ENCODE measurements at places on chromosomes 7 and 10.
A peak's percentile ranks its signal among the peaks of the same experiment; 100 is the strongest.

GRCh38 chr10:79003183-79004100 lies 65.3 kb upstream of the ZMIZ1 start:
- DNase-seq, result no peak

DNA sequence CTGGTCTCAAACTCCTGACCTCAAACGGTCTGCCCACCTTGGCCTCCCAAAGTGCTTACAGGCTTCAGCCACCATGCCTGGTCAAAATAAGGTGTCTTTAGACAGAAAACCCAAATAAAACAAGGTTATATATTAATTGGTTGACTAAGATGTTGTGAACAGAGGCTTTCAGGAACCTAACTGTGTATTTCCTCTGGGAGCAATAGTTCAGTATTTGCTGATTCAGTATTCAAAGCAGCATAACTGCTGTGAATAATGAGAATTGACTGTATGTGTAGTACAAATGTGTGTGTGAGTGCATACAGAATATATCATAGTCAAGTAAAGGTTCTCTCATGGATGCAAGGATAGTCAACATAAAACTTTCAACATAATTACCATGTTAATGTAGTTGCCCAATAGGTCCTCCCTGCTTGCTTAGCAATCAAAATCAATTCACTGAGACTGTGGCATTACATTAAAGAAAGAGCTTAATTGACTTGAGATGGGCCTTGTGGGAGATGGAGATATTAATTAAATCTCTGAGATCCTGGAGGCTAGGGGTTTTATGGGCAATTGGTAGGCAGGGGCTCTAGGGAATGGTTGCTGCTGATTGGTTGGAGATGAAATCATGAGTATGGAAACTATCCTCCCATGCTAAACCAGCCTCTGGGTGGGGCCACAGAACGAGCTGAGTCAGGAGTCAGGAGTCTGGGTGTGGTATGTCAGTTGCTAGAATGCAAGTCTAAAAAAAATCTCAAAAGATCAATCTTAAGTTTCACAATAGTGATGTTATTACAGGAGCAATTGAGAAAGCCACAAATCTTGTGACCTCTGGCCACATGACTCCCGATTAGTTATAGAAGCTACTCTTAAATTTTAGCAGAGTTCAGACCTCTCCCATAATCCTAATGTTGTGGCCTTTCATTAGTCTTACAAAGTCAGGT lies 162.7 kb downstream of the AKR1D1 start:
- no peak for DNase-seq

- DNase-seq, result no peak
These were observed 621.0 kb upstream of the IGFBP3 start for GRCh38 chr7:46542076-46542475.

DNA sequence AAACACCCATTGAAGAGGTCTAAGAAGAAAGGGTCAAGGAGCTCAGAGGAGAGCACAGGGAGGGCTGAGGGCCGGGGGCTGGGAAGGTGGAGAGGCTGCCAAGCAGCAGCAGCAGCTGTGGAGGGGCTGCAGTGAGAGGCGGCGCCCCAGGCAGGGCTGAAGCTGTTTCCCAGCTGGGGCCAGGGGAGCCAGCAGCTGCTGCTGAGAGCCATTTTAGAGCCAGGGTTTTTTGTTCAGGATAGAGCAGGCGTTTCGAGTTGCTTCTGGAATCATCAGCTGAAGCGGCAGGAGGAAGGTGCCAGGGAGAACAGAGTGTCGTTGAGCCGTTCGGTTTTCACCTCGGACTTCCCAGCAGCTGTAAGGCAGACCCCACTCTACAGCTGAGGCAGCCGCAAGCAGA lies 62.7 kb downstream of the LANCL2 start:
- DNase-seq, result no peak

- DNase-seq, result no peak
These were observed 61.2 kb downstream of the LRGUK start for GRCh38 chr7:134188311-134188710.

DNA sequence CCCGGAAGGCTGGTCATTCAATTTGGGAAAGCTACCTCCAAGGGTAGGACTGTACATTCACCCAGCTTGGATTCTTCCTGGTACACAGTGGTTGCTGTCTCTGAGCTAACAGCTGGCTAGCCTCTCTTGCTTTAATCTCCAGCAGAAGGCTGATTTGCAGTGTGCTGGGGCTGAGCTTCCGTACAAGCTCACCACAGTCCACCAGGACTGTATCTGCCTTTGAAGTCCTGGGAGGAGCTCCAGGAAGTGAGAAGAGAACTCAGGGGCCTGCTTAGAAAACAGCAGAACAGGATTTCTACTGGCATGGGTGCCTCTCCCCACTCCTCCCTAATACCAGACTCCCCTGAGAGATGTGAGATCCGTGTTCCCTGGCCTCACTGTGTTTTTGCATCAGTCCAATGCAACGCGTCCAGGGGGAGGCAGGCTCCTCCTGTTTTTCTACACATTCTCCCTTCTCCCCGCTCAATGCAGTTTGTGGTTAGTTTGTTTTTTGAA lies 6.6 kb downstream of the AFAP1L2 start:
- no peak for DNase-seq

GRCh38 chr7:29306319-29306991 lies 111.9 kb downstream of the CHN2 start:
- no peak for DNase-seq

DNA sequence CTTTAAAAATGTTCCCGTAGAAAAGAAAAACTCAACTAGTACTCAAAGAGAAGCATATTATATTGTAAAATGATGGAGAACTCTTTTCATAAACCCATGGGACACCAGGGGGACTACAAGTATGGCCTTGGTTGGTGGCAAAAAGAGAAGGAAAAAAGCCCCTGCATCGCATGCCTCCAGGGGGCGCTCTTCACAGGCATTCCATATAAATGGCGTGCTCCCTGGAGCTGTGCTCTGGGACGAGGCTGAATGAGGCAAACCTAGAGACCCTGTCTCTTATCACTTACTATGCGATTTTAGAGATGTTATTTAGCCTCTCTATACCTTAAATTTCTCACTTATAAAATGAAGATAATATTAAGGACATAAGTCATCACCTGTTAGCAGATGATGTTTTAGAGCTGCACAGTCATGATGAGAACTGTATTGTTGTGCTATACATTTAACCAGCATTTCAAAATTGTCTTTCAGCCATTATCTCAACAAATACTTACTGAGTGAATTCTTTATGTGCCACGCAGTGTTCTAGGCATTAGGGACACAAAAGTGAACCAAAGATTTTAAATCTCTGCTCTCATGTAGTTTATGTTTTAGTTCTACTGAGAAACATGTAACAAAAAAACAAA lies 105.8 kb downstream of the ARHGAP21 start:
- peak; percentile 57 for DNase-seq

DNA sequence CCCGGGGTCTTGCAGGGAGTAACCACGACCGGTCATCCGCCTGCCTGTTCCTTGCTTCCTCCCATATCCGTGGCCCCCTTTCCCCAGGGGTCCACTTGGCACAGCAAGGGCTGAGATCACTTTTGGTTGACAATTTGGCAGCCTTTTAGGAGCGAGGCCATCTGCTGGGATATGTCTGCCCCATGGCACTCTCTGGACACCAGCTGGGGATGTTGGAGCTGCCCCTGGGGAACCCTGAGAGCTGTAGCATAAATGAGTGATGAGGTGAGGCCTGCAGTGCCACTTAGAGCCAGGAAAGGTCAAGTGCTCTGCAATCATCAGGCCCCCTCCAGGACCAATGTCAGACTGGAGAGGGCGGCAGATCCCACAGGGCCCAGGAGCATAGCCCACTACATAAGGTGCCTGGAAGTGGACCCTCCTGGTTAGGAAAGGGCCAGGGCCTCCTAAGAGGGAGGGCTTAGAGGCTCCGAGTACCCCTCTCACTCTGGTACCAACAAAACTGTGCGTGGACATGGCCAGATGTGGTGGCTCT lies 92.1 kb downstream of the HIP1 start:
- no peak for DNase-seq

- DNase-seq, result no peak
These were observed at the start of gene PHKG1 for GRCh38 chr7:56092789-56093531. Gene PHKG1, minus strand, starts transcription at chr7:56092952. Its CDS starts 4,011 bp downstream, at chr7:56088941.

- no peak for DNase-seq
These were observed 515 bp downstream of the TBX20 start for GRCh38 chr7:35253460-35253709.

GRCh38 chr7:46775776-46776175 lies 806.1 kb downstream of the TNS3 start:
- no peak for DNase-seq

GRCh38 chr10:88045656-88046415 lies 182.4 kb downstream of the PTEN start:
- no peak for DNase-seq

DNA sequence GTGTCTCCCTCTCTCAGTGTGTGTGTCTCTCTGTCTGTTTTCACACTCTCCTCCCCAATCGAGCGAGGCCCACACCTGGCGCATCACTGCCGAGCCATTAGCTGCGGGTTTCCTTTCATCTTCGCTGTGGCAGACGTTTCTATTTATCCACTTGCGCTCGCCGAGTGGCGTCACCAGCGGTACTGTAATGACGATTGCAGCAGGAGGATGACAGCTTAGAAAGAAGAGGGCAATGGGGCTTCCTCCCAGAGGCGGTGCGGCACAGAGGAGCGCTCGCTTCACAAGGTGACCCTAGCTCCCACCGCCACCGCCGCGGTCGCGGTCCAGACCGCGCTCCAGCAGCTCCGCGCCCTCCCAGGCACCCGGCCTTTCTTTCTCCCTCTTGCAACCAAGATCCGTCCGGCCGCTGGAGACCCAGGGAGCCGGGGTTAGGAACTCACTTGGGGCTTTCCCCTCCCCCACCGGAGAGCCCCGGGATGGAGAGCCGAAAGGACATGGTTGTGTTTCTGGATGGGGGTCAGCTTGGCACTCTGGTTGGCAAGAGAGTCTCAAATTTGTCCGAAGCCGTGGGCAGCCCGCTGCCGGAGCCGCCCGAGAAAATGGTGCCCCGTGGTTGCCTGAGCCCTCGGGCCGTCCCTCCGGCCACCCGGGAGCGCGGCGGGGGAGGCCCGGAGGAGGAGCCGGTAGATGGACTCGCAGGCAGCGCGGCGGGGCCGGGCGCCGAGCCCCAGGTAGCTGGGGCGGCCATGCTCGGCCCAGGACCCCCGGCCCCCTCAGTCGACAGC lies at the start of gene EVX1:
Gene EVX1 (plus strand): TSS at position 248 of the 785 bp plus-strand sequence. CDS start 229 bp downstream, at position 477.
- DNase-seq, result peak; percentile 38

DNA sequence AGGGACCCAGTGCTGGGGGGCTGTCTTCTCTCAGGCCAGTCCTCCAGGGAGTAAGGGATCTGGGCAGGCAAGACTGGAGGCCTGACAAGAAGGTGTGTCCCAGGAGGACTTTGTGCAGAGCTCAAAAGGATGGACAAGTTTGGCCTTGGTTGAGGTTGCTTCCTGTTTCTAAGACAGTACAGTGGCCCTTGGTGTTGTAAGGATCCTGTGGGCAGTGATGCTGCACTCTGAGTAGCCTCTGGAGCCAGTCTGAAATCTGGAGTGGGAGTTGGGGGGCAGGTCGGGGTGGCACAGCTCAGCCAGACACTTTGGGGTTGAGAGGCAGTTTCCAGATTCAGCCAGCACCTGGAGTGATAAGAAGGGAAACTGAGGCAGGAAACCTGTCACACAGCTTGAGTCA lies 139.2 kb upstream of the ZMIZ1 start:
- DNase-seq, result no peak

- no peak for DNase-seq
These were observed 215.3 kb downstream of the KIF20B start for GRCh38 chr10:89916468-89917215.

GRCh38 chr10:34666008-34666704 lies 148.9 kb downstream of the PARD3 start:
- DNase-seq, result no peak

DNA sequence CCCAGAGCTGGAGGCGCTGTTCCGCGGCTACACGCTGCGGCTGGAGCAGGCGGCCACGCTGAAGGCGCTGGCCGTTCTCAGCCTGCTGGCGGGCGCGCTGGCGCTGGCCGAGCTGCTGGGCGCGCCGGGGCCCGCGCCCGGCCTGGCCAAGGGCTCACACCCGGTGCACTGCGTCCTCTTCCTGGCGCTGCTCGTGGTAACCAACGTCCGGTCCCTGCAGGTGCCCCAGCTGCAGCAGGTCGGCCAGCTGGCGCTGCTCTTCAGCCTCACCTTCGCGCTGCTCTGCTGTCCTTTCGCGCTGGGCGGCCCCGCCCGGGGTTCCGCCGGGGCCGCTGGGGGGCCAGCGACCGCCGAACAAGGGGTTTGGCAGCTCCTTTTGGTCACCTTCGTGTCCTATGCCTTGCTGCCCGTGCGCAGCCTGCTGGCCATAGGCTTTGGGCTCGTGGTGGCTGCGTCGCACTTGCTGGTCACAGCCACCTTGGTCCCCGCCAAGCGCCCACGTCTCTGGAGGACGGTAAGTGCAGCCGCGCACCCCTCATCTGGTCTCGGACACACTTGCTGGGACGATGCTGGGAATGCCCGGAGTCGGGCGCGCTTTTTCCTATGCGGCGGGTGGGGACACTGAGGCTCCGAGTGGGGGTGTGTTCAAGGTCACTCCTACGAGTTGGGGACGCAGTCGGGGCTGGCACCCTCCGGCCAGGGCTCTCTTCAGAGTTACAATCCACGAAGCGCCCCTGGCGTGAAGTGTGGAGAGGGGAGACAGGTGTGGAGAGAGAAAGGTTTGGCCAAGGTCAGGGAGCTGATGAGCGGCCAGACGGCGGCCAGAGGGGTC lies 717 bp downstream of the ADCY1 start:
- DNase-seq, result no peak

DNA sequence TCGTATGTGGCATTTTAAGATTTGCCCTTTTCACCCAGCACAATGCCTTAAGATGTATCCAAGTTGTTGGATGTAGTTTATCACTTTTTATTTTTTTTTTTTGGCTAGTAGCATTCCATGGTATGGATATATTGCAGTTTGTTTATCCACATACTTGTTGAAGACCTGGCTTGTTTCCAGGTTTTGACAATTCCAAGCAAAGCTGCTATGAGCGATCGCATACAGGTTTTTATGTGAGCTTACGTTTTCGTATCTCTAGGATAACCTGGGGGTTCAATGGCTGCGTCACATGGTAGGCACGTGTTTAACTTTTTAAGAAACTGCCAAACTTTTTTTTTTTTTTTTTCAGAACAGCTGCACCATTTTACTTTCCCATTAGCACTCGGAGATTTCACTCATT lies 32.2 kb downstream of the BAIAP2L1 start:
- DNase-seq, result no peak

- DNase-seq, result no peak
These were observed 16.7 kb upstream of the FRA10AC1 start for GRCh38 chr10:93718937-93719725.

DNA sequence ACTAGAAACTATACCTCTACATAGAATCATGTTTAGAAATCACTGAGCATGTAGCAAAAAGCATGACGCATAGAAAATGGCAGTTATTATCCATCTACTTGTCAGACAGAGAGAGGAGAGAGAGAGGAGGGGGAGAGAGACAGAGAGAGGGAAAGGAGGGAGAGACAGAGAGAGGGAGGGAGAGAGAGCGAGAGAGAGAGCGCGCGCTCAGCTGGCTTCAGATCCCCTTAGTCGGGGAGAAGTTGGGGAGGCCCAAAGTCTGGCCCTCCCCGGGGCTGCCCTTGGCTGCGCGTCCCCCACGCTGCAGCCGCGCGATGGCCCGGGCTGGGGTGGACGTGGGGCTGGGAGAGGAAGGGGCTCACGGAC lies 37.0 kb downstream of the CNPY1 start:
- DNase-seq, result no peak
